ENCODE measurements at places on chromosomes 1 and 21.
A peak's percentile ranks its signal among the peaks of the same experiment; 100 is the strongest.

GRCh38 chr1:242824435-242824834 is 299.9 kb upstream of the PLD5 start:
- no peak for DNase-seq

GRCh38 chr21:31665397-31665796 is 5.9 kb downstream of the SOD1 start:
- DNase-seq: peak; percentile 53

DNA sequence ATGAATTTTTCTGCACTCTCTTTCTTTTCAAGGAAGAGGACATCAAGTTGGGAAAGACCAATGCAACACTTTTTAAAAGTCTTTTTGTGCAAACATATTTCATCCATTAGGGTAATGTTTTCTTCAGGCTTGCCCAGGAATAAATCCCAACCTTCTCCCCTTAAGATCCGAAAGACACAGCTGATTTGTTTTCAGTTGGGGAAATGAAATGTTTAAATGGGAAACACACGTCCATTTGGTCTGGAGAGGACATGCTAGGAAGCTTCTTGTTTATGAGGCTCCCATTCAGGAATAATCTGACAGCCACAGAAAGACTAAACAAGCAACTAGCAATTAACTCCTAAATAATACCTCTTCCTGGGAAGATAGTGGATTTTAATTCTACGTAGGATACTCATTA is 91.9 kb downstream of the PRRX1 start:
- no peak for DNase-seq

DNA sequence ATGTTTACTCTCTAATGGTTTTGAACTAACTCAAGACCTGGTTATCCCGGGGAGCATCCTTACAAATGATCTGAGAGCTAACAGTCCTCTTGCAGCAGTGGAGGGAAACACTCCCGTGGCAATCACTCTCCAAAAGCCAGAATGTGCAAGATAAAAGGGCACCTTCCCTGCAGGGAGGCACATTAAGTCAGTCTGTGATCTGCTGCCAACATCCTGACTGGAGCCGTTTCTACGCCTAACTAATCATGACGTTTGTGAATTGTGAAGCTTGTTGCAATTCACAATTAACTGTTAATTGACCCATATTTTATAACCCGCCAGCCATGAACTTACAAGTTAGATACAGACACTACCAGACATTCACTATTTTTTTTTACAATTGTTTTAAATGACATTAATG is 52.1 kb upstream of the LGALS8 start:
- no peak for DNase-seq

- DNase-seq: no peak
Observed at GRCh38 chr21:34790834-34791233, 122.0 kb downstream of the CLIC6 start.

- no peak for DNase-seq
Observed at GRCh38 chr21:44780767-44781459, 20.7 kb downstream of the UBE2G2 start.

DNA sequence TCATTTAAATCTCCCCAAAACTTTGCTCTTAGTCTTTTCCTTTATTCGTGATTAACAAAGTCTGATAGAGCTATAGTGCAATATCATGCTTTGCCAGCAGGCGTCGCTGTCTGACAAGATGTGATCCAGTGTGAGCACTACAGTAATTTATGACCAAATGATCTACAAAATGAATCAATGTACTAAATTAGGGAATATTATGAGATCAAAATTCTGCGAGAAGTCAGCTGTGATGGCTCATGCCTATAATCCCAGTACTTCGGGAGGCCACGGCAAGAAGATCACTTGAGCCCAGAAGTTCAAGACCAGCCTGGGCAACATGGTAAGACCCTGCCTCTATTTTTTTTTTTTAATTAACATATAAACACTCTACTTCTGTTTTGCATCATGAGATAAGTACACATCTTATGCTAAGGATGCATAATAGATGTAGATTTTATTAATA is 3.6 kb upstream of the SPSB1 start:
- peak; percentile 81 for DNase-seq

DNA sequence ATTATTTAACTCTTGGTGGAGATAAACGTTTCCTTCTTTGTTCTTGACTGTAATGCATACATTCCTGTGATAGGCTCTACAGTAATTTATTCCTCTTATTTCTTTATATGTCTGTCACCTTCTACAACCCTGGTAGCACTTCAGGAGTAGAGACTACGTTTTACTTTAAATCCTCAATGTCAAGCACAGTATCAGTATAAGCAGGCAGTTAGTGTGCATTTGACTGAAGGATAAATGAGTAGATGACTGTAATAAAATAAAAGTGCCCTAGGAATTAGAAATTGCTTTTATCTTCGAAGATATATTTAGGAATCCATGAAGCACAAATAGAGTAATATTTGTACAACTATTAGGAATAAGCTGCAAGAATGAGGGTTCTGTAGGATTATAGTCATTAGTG is 599.6 kb upstream of the PRMT6 start:
- DNase-seq: no peak

DNA sequence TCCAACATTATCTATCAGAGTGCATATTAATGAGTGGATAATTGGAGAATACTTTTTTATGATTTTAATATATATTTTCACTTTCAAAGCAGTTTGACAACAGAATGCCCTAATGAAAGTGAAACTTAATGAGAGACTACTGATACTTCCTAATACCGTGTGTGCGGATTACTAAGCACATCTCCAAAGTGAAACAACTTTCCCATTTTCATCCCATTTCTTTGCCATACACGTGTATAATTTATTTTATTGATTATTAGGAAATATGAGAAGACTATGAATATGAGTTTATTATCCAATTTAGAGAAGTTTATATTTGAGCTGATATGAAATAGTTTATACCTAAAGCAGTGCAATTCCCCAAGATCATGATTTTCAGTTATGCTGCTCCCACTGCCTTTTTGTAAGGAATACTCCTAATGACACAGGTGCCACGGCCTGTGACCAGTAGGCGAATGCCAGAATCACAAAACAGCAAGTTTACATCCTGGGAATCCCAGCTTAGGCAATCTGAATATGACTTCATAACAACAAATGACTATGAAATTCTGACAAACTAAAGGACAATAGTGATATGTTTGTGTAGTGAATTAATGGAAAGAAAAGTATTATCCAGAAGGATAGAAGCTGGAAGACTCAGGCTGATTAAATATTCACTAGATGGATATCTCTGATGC is 202.9 kb downstream of the NCAM2 start:
- no peak for DNase-seq

DNA sequence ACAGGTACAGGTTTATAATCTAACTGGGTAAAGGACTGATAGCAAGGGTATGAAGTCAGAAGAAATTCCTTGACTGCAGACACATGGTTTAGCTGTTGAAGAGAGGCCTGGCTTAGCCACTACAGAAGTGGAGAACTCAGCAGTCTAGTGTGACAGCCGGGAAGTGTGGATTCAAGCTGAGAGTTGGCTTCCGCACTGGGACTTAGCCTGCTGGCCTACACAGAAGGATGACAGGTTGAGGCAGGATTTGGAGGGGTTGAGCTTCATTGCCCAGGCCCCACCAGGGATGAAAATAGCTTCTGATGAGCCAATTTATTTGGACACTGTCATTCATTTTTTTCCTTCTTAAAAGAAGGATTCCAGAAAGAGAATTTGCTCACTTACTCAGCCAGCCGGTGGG is 284.4 kb downstream of the PCP4 start:
- DNase-seq: no peak

GRCh38 chr1:108913105-108913948 is 36.5 kb downstream of the GPSM2 start:
- DNase-seq: no peak

GRCh38 chr1:211287218-211287617 is 28.1 kb downstream of the RCOR3 start:
- no peak for DNase-seq

DNA sequence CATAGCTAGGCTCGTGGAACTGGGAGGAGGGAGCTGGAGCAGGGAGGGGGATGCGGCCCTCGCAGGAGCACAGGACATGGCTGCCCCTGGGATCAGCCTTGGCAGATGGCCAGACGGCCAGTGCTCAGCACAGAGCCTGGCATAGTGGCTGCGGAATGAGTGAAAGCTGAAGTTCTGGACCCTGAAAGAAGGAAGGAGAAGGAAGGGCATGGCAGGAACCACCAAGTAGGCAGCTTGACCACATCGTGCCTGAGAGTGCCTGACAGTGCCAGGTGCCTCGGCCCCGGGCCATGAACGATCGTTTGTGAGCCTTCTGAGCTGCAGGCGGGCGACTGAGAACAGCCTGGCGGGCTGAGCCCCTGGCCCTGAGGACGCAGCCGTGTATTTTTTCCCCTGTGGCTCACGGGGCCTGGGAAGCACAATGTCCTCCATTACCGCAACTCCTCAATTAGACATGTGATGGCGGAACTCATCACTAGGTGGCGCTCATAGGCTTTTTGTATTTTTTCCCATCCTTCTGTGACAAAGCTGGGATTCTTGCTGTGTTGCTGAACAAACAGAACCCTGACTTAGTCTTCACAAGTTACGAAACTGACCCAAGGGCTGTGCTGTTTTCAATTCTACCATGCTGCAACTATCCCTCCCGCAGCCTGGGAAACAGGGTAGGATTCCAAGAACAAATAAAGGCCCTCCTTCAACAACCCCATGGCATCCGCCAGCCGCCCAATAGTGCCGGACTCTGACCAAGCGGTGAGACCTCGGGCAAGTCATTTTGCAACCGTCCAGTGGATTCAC is 29.9 kb upstream of the TMEM61 start:
- peak; percentile 85 for DNase-seq

DNA sequence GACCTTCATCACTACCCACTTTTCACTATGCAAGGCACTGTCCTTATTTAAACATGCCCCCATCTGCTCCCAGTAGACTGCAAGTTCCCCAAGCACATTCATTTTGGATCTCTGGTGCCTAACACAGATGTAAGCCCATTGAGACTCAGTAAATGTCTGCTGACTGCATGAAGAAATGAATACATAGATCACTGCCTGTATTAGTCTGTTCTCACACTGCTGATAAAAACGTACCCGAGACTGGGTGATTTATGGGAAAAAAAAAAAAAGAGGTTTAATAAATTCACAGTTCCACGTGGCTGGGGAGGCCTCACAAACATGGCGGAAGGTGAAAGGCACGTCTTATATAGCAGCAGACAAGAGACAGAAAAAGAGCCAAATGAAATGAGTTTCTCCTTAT is 204.9 kb downstream of the ATG4C start:
- DNase-seq: no peak

DNA sequence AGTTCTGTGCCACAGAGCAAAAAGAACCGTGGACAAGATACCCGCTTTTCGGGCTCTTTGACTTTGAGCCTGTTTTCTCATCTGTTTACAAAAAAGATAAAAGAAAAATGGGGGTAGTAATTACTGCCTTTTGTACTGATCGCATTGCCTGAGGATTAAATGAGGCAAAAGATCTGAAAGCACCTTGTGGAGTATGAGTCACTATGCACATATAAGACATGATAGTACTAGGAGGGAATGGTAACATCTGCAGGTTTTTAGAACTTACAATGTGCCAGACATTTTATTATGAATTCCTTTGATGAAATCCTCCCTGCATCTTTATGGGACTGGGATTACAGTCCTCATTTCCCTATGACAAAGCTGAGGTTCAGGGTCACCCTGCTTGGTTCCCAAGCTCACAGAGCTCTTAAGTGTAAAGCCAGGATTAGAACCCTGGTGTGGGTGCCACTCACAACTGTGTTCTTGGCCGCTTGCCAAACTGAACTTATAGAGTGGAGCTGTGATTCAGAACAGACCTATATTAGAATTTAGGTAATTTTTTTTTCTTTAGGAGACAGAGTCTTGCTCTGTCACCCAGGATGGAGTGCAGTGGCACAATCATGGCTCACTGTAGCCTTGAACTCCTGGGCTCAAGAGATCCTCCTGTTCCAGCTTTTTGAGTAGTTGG is 1.8 kb downstream of the DISC1 start:
- DNase-seq: no peak

DNA sequence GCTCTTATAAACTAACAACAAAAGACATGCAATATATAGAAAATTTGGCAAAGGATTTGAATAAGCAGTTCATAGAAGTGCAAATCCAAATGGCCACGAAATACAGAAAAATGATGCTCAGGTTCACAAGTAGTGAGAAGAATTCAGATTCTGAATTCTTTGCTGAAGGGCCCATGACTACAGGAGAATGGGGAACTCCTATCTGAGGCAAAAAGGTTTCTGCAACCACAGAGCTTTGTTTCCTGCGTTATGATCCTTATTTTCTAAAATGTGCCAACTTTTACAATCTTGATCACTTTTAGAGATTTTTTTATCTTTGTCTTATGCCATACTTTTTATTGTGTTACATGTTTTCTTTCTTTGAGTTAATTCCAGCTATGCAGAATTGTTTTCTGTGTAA is 91.3 kb downstream of the ITSN1 start:
- DNase-seq: peak; percentile 18

- DNase-seq: no peak
Observed at GRCh38 chr1:219917851-219918466, 10.4 kb downstream of the SLC30A10 start.

DNA sequence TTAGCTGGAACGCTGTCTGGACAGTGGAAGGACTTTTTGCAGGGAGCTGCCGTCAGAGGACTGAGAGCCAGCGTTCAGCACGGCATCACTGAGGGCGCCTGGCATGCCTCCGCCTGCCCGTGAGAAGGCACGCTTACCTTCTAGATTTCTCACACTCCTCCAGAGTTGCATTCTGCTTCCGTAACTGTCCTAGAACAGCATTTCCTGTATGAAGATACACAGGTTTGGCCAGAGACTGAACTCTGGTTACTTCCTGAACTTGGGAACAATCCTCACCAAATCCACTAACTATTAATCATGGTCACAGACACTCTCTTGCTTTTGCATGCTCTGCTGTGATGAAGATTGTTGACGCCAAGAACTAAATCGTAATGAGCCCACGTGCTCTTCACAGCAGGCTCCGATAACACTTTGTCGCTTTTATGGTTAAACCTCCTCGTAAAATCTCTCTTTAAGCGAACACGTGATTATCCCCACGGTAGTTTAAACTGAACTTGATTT is 93.5 kb downstream of the KIF26B start:
- no peak for DNase-seq

DNA sequence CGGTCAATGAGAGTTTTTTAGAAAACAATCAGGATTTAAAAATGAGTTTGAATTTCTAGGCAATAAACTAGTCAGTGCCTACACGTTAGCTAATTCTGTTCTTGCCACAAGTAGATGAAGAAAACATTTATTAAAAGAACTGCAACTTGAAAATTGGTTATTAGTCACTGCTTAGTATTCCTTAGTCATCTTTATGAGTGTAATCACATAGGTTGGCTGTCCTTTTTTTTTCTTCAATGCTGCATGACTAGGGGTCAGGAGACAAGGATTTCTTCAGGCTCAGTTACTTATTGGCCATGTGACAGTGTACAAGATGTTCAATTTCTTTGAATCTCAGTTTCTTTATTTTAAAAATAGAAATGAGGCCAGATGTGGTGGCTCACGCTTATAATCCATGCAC is 17.1 kb downstream of the SOAT1 start:
- DNase-seq: no peak

GRCh38 chr1:227330279-227331076 is 12.2 kb upstream of the CDC42BPA start:
- peak; percentile 53 for DNase-seq

GRCh38 chr1:67908250-67908936 is 75.1 kb upstream of the GNG12 start:
- DNase-seq: no peak

- no peak for DNase-seq
Observed at GRCh38 chr1:201568859-201569294, 29.9 kb downstream of the NAV1 start.
